ENCODE measurements at places on chromosomes 5 and 9.

- DNase-seq: no peak
Measured at GRCh38 chr9:14517154-14517906, 175.9 kb downstream of the ZDHHC21 start.

DNA sequence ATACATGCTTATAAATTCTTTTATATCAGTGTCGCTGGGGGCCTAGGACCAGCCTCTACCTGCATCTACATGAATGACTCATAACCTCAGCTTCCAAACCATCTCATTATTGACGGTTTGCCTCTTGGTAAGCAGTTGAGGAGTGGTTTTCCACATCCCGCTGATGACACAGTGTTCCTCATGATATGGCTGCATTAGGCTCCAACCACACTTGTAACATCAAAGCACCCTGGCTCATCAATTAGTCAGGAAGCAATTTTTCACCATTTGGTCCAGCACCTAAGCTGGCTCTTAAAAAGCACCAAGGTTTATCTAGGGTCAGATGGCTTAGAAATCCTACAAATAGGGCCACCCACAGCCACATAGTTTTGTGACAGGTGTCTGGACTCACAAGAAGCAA is 402.4 kb downstream of the ARHGEF28 start:
- DNase-seq: no peak

DNA sequence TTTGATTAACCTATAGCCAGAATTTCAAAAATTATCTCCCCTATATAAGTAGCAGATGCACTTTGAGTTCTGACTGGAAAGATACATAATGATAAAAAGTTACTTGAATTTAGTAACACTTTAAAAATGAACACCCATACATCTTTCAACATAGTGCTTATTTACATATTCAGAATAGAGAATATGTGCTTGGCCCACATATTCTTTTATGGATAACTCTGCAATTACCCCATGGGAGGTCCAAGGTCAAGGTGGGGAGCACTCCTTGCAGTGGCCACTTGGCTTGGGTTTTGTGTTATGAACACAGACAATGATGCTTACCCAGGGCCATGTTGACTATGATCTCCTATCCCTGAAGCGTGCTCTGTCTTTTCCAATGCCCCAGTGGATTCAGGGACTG is 169.3 kb downstream of the CDC42SE2 start:
- no peak for DNase-seq

DNA sequence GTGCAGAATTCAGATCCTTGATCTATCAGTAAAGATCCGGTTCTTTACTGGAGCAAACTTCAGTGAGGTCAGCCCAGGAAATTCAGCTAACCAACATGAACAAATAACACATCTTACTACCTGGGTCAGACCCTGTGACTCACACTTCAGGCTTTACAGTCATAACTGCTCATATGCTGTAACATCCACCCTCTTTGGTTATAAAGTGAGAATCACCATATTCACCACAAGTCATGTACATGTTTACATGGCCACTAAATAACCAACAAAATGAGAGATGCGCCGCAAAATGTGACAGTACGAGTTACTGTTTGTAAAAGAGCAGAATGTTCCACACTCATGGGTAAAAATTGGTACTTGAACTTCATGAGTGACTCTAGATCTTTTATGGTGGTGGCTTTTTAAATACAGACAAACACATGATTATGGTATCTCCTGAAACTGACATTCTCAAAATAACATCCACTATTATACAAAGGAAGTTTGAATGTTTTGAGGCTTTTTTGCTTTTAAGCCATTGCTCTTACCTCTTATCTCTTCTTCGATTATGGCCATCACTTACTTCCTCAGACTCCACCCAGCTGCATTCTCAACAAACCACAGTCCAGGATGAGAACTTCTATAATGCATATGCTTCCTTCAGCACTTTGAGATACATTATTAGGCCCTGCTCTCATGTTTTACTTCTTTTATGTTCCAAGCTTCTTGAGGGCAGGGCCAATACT is 516.6 kb downstream of the RAB3C start:
- no peak for DNase-seq

DNA sequence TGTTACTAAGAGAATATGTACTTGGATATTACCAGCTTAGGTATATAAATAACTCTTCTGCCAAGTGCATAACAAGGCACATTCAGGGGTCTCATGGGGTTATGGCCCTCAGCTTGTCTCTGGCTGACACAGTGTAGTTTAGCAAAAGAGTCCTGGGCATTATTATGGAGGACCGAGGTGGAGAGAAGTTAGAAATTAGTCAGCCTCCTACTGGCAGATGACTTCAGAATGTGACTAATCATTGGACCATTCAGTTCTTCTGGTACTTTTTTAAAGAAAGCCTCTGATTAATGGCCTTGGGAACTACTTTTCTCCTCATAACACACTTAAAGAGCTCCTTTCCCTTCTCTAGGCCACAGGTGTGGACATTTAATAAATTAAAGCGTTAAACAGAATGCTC is 178.9 kb downstream of the SH3GL2 start:
- no peak for DNase-seq

DNA sequence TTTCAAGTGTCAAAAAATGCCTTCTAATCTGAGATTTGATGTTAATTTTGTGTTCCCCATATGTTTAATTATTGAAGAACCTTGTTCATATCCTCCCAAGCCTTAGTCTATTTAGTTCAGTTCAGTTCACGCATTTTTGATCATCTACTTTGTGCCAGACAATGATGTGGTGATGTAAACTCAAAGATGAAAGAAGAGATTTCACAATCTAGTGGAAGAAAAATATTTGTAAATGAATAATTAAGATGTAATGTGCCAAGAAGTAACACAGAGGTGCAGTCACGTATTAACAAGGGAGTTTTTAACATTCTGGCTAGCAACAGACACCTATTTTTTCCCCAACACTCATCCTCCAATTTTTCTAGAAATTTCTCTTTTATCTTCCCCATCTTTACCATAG is 22.1 kb upstream of the KIF2A start:
- DNase-seq: no peak

GRCh38 chr9:8188723-8189407 is 389.3 kb upstream of the DMAC1 start:
- no peak for DNase-seq

Data from activated CD4-positive, CD25-positive, alpha-beta regulatory T cell (primary cell).